ENCODE measurements at places on chromosomes 12 and 14. TPM values are rescaled to one million over a fixed set of nuclear protein-coding genes. Genes with fewer than 3 reads are reported as not detected.

Gene AREL1
- 25.6 TPM for total RNA-seq

Gene CRACR2A
- 1.9 TPM for total RNA-seq

DNA sequence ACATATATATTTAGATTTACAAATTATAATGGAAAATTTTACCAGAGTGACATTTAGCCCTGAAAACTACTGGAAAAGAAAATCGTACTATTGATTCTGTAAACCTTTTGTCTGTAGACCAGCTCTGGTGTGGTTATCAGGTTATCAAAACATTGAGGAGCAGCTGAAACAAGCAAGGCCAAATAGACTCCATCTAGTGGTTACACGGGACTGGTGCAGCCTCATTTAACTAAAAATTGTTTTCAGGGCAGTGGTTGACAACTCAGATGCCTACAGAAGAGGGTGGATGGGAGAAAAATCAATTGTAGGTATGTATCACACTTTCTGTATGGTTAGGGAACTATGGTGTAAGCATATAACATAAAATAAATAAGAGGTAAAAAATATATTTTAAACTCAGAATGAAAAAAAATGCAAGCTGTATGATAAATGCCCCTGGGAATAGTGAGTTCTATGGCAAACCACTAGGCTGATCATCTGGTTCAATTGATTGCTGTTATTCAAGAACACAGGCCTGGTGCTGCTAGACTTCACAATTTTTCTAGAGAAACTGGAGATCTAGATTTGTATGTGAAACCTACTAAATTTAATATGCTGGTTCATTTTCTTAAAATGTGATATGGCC is 51.2 kb downstream of the ACSS3 start:
- DNase-seq = peak; percentile 60

DNA sequence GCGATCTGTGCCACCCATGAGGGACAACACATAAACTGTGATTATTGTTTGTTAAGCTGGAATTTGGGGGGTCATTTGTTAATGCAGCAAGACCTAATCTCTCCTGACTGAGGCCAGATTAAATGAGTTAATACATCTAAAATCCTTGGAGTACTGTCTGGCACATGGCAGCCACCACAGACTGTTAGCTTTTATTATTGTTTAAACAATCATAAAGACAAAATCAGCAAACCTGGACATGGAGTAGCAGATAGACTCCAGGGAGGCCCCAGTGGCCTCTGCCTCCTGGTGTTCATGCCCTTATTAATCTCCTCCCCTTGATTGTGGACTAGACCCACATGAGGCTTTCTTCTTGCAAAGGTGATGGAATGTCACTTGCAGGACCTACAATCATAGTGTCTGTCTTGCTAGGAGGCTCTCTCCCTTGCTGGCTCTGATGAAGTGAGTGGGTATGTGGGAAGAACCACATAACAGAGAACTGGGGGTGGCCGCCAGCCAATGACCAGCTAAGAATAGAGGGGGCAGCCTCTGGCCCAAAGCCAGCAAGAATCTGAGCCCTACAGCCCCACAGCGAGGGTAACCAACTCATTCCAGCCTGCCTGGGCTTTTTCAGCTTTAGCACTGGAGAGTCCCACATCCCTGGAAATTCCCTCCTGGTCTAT is 142.0 kb downstream of the SCARB1 start:
- DNase-seq = no peak

GRCh38 chr12:62250671-62251608 is 9.3 kb upstream of the USP15 start:
- peak; percentile 63 for DNase-seq

- DNase-seq = no peak
Observed at GRCh38 chr12:66426696-66427095, 124.4 kb downstream of the HELB start.

DNA sequence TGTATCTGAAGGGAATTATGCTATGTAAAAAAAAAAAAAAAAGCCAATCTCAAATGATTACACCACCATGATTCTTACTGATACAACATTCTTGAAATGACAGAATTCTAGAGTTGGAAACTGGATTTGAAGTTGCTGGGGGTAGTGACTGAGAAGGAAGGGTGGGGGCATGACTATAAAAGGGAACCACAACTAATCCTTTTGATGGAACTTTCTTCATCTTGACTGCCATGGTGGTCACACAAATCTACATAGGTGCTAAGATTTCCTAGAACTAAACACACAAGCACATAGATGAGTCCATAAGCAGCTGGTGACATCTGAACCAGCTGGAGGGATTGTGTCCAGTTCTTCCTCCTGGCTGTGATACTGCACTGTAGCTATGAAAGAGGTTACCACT is 51.4 kb downstream of the CLMN start:
- DNase-seq = no peak

All from GM23248 (cell line).